ENCODE measurements at places on chromosomes 3 and 15.

- DNase-seq: no peak
Measured at GRCh38 chr3:101179637-101180036, 140.7 kb downstream of the IMPG2 start.

DNA sequence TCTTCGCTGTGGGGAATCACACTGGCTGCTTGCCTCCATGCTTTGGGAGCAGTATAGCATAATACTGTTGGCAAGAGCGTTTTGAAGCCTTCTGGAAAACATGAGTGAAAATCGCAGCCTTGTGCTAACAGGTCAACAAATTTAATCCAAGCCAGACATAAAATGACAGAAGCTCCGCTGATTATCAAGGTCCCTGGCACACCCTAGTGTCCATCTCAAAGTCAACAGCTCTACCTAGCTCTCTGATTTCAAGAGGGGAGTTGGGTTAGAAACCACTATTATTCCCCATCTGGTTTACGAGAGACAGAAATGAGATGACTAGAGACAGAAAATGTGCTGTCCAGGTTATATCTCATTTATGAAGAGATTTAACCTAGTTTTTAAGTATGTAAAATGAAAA lies 73.6 kb upstream of the MDFIC2 start:
- no peak for DNase-seq

DNA sequence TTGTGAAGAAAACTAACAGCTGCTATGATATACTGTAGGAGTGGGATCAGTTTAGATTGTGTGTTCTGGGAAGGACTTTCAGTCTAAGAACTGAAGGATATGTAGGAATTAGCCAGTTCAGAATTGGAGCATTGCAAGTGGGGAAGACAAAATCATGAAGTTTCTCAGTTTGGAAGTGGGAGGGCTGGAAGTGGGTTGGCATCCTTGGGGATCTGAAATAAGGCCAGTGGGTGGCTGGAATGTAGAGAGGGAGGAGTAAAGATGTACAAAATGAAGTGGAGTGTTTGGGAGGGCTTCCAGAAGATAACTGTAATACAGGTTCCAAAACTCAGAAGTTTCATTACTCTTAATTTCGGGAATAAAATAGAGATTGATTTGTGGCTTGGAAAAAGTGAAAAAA lies 17.2 kb downstream of the SEC22A start:
- no peak for DNase-seq

GRCh38 chr3:155420881-155421486 lies 127.5 kb upstream of the STRIT1 start:
- no peak for DNase-seq

GRCh38 chr3:37291275-37291700 lies 116.9 kb upstream of the LRRFIP2 start:
- DNase-seq: no peak

DNA sequence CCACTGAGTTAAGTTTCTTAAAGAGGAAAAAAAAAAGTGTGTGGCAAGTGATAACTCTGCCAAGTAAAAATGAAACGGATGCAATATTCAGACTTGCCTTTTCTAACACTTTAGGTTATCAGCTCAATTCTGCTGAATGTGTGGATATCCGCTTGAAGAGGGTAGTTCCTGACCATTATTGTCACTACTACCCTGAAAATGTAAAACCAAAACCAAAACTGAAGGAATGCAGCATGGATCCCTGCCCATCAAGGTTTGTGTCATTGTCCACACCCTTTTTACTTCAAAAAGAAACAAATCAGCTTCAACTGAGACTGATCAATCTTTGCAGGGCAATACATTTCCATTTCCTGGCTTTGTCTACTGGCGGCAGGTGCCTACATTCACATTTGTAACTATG lies 236.1 kb downstream of the ADAMTSL3 start:
- no peak for DNase-seq

DNA sequence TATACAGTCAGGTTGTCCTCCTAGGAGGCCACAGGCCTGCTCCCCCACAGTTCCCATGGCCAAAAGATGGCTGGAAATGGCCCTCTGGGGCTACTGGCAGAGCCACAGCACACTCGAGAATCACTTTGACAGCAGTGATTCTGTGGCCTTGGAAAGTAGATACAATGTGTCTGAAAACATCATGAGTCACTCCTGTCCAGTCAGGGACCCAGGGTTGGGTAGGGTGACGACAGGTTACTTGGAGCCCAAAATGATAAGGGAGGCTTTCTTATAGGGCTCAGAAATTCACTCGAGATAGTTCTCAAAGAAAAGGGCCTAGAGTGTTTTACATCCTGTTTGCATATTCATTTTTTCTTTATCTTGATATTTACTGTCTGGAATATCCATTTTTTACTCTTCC lies 24.3 kb downstream of the MRPS25 start:
- DNase-seq: no peak

GRCh38 chr3:11170052-11170770 lies 15.9 kb downstream of the HRH1 start:
- DNase-seq: no peak

- no peak for DNase-seq
Measured at GRCh38 chr3:152295344-152295743, 26.6 kb downstream of the MBNL1 start.

DNA sequence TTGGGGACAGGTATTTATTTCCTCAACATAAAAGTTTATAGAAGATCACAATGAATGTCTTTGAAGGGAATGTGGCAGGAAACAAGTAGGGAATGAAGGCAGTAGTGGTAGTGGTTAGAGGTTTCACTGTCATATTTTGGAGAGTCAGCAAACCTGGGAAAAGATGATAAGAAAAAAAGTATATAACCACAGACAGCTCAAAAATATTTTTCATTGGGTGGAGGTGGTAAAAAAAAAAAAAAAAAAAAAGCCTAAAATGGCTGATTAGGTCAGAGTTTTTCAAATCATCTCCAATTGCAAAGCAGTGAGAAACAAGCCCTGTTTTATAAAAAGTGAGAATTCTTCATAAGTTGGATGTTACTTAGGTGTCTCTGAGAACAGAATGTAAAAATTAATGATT lies 400.0 kb downstream of the LSAMP start:
- DNase-seq: no peak

GRCh38 chr3:139769796-139770195 lies 92.0 kb upstream of the NMNAT3 start:
- DNase-seq: no peak

- no peak for DNase-seq
Measured at GRCh38 chr3:155158346-155159037, 78.4 kb downstream of the MME start.

DNA sequence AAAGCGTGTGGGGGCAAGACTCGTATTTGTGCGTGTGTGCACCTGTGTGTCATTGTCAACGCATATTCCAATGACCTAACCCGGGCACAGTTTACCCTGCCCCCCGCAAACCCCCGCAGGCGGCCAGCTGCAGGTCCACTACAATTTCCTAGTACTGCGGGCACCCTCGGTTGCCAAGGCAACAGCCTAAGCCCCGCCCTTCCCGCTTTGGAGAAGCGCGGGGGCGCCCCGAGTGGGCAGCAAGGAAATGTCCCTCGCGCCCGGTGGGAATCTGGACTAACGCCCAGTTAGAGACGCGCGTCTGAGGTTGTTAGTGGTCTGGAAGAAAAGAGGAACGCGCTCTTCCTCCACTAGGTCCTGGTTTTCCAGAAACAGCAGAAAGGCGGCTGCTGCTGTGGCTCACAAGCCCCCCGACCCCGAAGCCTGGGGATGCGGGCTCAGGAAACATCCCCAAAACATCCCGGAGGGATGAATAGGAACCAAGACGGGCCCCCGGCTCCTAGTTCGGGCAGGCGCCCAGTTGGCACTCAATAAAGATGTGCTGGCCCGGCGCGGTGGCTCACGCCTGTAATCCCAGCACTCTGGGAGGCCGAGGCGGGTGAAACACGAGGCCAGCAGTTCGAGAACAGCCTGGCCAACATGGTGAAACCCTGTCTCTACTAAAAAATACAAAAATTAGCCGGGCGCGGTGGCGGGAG lies 1.1 kb downstream of the ABHD14A start:
- DNase-seq: no peak

DNA sequence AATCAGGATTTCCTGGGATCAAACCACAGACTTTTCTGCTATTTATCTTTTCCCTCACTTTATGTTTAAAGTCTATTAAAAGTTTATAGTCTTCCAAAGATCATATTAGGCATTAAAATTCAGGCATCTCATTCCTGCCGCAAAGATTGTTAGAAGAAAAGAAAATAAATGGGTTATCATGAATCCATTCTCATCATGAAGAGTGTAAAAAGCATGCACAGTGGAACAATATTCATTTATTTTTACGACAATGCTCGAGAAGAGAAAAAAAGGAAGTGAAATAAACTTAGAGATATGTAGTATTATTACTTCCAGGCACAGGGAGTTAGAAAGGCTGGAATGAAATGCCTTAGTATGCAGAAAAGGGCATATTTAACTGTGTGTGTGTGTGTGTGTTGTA lies 213.7 kb upstream of the PLSCR5 start:
- DNase-seq: no peak

- DNase-seq: no peak
Measured at GRCh38 chr3:177746337-177746933, 549.2 kb upstream of the TBL1XR1 start.

DNA sequence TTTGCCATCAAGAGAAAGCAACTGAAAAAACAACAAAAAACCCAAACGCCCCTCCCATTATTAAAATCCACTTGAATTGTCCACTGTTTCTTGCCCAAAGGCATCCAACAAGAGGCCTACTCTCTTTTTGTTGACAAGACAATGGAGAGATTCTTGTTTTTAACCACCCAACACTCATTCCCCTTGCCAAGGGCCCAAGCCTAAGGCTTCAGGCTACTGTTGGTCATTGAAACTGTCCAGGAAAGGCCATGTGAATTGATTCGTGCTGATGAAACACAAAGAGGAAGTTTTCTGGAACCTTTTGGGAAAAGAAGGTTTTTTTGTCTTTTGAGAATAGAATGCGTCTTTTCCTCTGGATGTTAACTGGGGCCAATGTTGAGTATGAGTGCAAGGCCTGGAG lies 157.4 kb upstream of the PFN2 start:
- no peak for DNase-seq

DNA sequence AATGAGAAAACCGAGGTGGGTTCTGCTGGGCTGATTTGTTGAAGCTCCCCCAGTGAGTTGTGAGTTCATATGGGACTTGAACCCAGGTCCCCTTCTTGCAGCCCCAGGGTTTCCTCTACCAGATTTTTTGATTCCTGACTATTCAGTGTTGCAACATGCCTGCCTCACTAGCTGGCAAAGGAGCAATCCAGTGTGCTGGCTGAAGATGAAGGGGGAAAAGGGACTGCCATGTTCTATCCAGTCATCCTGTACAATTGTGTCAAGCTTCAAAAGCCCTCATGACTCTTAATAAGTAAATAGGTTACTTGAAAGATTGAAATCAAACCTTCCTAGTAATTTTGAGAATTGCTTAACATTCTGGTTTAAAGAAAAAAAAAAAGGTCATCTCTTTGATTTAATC lies 211.5 kb upstream of the TP63 start:
- DNase-seq: no peak

DNA sequence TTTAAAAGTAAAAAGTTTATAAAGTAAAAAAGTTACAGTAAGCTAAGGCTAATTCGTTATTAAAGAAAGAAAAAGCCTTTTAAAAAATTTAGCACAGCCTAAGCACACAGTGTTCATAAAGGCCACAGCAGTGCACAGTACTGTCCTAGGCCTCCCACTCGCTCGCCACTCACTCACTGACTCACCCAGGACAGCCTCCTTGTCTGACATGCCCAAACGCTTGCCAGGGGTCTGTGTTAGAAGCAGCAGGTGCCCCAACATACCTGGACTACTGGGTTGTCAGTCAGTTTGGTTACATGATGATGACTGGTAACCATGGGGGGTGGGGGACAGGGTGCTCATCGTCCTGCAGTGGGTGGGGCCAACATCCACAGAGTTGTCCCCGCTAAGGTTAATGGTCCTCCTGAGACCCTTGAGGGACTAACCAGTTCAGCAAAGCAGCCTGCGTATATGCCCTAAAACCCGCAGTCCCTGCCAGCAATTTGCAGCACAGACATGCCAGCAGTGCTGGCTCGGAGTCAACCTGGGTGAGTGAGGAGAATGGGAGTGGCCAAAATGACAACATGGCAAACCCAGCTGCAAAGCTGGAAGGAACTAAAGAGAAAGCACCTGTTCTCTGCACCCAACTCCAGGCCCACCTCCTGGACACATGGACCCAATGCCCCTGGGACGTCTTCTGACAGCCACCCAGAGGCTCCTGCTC lies 49.2 kb downstream of the CYFIP1 start:
- DNase-seq: no peak

DNA sequence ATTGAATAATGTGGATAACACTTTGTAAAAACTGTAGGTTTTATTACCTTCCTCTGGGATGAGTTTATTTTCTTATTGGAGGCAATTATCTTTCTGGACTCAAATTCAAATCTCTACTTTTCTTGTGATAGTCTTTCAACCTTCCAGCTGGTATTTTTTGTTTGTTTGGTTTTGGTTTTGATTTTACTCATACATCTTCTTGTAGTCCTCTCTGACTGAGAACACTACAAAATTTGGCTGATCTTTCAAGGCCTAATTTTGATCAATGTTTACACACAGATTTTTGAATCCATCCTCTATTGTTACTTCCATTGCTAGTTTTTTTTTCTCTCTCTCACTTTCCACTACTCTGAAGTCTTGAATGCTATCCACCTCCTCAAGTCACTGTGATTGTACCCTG lies 303.8 kb upstream of the NECTIN3 start:
- no peak for DNase-seq

GRCh38 chr3:101387351-101387750 lies 67.0 kb upstream of the IMPG2 start:
- DNase-seq: no peak

- no peak for DNase-seq
Measured at GRCh38 chr3:162437480-162437879, 940.9 kb downstream of the OTOL1 start.

GRCh38 chr15:30859091-30859874 lies 44.4 kb upstream of the FAN1 start:
- DNase-seq: no peak

DNA sequence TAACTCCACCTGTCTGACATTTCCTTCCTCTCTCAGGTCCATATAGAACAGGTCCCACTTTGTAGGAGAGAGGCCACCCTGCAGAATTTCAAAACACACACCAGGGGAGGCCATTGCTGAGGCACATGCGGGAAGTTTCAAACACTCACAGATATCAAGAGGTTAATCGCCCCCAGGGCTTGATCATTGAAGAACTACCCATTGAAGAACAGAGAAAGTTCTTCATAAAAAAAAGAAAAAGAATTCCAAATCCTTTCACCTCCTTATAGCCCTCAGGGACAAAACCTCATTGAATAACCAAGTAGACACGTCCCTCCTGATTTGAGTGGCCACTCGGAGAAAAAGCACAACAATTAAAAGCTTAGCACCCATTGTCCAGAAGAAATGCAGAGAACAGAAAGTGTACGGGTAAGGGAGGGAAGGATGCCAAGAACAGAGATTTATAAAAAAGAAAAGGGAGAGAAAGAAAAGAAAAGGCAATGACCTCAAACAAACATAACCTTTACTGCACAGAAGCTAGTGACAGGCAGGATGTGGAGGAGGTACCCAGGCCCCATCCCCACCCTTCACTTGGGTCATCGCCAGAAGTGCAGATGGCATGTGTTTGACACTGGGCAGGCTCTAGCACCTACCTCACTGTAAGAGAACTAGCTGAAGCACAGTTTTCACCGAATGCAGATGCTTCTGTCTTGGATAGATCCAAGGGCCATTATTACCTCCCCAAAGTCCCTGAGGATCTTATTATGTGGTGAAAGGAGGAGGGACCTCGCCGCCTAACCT lies 112.3 kb upstream of the HES1 start:
- DNase-seq: no peak

- DNase-seq: no peak
Measured at GRCh38 chr15:36936613-36937012, 163.7 kb downstream of the MEIS2 start.
